ENCODE measurements at places on chromosomes 13 and 19. TPM values are rescaled to one million over a fixed set of nuclear protein-coding genes. Genes with fewer than 3 reads are reported as not detected.

DNA sequence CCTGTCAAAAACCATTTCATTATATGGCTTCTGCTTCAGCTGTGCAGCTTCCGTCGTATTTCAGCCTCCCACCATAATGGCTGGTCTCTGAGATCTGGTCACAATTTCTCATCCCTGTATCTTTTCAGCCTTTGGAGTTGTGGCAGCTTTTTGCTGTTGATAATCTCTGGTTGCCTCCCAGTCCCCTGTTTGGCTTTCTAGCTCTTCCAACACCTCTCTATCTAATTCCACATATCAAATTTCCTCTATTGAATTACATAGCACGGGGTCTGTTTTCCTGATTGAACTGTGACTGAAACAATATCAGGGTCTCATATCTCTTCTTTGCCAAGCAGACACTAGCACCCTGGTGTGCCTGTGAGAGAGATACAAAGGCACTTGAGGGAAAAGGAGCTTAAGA is 222.1 kb upstream of the OBI1 start:
- no peak for DNase-seq

DNA sequence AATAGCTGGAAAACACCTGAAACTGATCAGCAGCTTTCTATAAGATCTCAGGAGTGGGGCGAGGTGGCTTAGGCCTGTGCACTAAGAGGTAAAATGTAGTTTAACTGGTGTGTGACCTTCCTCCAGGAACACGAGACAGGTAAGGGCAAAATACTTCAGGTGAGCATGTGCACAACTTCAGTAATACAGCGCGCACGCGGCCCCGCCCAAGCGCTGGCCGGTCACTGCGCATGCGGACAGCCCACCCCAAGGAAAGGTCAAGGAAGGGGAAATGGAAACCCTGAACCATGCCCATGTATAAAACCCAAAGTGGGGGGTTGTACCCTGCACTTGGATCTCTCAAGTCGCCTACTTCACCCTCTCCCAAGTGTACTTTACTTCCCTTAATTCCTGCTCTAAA is 49.4 kb upstream of the ARHGEF7 start:
- DNase-seq: no peak

LILRB4 gene
- not detected for total RNA-seq

LGALS4 gene
- total RNA-seq: 0.54 TPM

Data from H1 (cell line).